Central memory CD4-positive, alpha-beta T cell (primary cell): ENCODE measurements at places on chromosomes 4 and X.

DNA sequence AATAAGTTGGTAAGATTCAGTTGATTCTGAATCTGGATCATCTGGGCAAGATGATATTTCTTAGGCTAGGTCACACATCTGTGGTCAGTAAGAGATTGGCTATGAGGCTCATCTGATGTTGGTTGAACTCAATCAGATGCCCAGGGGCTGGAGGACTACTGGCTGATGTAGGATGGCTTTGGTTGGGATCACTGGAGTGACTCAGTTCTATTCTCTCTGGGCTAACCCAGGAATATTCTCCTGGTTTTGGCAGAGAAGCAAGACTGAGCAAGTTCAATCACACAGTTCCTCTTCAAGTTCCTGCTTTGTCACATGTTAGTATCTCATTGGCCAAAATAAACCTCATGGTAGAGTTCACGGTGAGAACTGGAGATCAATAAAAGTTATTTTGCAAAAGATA is 902.3 kb upstream of the SLIT2 start:
- no peak for DNase-seq

DNA sequence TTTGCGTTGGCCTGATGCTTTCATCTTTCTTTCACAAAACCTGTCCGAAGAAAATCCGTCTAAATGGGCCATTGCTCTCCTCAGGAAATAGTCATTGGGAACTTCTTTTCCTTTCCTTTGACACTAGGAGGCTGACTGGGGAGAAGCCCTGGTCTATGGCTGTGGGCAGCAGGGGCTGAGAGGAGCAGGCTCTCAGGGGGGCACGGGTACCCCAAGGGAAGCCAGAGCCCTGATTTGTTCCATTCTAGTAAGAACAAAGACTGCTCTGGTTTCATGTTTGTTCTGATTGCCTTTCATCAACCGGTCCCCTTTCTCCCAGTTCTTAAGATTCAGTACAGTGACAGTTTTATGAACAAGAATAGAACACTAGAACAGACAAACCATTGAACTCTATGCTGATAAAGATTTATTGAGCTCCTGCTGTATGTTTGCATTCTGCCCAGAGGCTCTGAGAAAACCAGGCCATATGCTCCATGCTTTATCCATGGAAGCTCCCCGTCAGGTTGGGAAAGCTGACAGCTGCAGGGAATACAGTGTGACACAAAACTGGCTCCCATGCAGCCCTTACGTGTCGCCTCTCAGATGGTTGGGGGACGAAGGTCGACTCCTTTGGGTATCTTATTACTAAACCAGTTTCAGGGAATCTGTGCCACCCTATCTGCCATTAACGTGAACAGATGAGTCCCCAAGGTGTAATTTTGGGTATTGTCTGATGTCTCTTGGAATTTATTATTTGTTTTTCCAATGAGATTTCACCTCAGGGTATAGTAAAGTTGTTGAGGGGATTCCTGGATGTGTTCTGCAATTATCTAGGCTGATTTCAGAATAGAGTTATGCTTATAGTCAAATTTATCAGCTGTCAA is 72.4 kb upstream of the MSANTD1 start:
- no peak for DNase-seq

DNA sequence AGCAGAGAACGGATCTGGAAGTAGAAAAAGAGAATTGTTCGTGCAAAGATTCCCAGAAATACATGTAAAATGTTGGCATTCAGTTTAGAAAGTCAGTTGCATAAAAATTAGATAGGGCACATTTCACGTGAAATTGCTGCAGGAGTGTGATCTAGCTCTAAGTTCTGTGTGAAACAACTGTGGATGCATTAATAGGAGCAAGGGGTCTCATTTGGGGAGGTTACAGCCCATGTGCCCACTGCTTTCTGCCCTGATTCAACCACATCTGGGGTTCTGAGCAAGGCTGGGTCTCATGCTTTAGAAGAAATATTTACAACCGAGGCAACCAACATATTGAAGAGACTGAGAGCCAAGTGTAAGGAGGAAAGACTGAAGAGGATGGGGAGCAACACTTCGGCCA is 639.0 kb downstream of the BCOR start:
- DNase-seq: no peak

DNA sequence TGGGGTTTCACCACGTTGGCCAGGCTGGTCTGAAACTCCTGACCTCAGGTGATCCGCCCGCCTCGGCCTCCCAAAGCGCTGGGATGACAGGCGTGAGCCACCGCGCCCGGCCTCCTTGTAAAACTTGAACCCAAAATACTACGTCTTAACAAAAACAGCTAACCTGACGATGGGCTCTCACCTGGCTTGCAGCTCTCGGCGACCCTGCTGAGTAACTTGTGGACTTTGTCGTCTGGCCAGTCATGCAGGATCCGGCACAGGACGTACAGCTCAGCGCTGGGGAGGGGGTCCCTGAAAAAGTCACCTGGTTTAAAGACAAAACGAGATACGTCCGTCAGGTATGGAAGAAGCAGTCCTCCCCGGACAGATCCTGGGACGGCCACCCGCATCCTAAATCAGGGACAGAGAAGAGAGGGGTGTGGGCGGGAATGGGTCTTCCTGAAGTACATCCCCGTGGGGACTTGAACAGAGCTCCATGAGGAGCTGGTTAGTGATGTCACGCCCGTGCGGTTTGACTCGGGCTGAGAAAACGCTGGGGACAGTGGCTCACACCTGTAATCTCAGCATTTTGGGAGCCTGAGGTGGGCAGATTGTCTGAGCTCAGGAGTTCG is 20.7 kb upstream of the SLC25A6 start:
- no peak for DNase-seq

DNA sequence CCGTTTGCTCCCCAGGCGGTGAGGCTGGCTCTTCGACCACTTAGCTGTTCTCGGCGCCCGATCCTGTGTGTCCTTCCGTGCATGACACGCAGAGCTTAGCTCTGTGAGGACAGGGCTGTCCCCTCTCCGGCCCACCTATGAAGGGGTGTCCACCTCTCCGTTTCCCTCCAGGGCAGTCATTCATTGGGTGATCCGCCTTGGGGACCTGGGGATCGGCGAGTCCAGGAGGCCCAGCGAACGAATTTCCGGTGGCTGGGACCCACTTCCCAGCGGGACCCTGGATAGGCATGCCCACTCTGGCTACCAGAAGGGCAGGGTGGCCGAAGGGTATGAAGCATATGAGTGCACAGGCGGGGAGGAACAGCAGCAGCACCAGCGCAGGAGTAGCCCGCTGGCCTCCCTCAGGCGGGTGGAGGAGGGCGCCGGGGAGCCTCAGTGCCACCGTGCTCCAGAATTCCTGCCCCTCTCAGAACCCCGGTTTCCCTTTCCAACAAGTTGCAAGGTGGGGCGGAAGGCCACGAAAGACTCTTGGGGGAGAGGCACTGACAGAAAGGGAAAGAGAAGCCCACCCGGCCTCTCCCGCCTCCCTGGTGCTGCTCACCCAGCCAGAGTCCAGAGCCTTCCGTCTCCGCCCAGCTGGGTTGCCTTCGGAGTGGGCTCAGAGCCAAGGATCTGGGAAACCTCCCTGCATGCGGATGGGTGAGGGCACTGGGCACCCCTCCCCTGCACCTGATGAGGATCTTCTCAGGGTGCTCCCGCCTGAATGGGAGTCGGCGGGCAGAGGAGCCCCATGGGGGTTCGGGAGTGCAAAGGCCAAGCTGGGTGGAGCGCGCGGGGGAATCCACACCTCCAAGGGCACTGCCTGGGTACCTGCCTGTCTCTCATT is 8.6 kb downstream of the HMX1 start:
- DNase-seq: no peak

DNA sequence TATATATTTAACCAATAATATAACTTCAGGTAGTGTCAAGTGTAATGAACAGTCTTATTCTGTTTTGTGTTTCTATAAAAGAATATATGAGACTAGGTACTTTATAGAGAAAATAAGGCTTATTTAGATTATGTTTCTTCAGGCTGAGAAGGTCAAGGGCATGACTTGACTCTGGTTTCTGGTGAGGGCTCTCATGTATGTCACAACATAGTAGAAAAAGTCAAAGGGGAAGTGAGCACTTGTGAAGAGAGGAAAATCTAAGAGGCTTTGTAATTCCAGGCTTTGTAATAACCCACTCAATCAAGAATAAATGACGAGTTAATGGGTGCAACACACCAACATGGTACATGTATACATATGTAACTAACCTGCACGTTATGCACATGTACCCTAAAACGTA is 27.6 kb downstream of the PRR32 start:
- no peak for DNase-seq

- no peak for DNase-seq
Measured at GRCh38 chr4:132593717-132594400, 555.2 kb upstream of the PCDH10 start.

- no peak for DNase-seq
Measured at GRCh38 chr4:53004497-53005148, 142.5 kb downstream of the RASL11B start.

GRCh38 chr4:89703829-89704590 is 133.0 kb downstream of the SNCA start:
- no peak for DNase-seq

DNA sequence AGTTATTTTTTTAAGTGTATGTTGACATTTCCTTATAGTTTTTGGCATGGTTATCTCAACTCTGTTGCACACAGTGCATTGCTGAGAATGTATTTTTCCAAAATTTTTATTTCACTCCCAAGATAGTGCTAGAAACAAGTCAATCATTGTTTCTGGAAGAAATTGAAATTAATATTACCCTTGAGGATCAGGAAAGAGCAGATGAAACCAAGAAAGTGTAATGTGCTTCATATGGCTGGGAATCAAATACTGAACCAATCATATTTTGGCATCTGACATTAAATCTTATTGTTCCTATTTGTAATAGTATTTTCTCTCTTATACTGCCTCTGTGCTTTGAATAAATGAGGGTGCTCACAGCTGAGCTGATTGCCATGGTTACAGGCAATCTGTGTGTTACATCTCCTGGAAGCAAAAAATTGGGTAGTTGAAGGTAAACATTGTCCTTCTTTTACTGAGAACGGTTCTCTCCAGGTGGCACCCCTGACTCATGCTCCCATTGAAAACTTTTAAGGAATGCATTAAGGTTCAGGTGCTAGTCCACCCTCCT is 358.2 kb upstream of the NR3C2 start:
- DNase-seq: no peak

GRCh38 chrX:135112096-135112729 is 8.1 kb downstream of the ETDB start:
- peak; percentile 19 for DNase-seq

DNA sequence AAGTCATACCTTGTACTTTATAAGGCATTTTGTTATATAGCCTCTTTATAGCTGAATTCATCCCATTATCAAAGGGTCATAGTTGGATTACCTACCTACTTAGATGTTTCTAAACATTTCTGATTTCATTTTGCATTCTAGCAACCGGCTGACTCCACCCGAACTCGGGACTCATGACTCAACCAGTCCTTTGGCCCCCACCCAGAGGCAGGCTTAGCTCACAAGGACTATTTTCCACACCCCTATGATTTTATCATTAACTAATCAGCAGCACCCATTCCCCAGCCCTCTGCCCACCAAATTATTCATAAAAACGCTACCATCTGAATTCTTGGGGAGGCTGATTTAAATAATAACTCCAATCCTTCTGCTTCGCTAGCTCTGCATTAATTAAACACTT is 79.9 kb upstream of the EGFL6 start:
- no peak for DNase-seq

GRCh38 chrX:109448282-109448938 is 33.5 kb downstream of the GUCY2F start:
- no peak for DNase-seq

GRCh38 chr4:107044170-107044569 is 8.1 kb upstream of the DKK2 start:
- DNase-seq: no peak

DNA sequence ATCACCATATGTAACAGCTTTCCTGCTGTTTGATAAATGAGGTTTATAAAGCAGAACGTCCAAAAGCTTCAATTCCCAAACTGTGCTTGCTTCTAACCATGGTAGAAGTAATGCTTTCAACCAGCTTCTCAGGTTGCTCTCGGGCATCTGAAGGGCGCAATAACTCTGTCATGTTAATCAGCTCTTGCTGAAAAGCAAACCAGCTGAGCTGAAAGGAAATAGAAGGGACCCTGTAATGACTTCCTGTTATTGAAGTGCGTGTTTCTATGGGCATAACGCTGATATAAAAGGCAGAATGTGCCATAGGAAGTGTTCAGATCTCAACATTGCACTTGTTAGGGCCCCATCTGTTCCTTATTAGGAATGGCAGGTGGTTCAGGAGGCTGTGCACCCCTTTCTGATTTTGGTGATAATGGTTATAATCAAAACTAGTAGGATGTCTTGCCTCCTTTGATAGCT is 21.2 kb downstream of the HERC3 start:
- DNase-seq: peak; percentile 85

DNA sequence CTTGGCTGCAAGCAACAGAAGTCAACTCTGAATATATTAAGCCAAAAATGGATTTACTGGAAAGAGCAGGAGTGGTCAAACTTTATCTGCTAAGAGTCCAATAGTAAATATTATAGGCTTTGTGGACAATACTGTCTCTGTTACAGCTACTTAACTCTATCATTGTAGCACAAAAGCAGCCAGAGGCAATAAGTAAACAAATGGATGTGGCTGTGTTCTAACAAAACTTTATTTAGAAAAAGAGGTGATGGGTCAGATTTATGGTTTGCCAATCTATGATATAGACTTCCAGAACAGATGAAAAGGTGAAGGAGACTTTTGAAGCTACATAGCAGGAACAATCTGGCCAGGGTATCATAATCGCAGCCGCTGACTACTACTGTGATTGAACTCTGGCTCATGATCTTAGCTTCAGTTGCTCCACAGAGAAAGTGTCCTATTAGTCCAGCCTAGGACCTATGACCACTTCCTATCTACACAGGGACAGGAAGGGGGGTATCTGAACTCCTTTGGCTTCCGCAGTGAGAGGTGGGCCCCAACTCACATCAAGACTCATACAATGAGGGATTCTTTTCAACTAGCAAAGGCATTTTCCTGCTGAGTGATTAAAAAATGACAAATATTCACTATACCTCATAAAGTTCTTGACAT is 154.9 kb downstream of the ATG4A start:
- DNase-seq: no peak

GRCh38 chr4:67087897-67088296 is 457.4 kb downstream of the CENPC start:
- no peak for DNase-seq

GRCh38 chr4:6767748-6768538 is 14.6 kb upstream of the KIAA0232 start:
- no peak for DNase-seq

DNA sequence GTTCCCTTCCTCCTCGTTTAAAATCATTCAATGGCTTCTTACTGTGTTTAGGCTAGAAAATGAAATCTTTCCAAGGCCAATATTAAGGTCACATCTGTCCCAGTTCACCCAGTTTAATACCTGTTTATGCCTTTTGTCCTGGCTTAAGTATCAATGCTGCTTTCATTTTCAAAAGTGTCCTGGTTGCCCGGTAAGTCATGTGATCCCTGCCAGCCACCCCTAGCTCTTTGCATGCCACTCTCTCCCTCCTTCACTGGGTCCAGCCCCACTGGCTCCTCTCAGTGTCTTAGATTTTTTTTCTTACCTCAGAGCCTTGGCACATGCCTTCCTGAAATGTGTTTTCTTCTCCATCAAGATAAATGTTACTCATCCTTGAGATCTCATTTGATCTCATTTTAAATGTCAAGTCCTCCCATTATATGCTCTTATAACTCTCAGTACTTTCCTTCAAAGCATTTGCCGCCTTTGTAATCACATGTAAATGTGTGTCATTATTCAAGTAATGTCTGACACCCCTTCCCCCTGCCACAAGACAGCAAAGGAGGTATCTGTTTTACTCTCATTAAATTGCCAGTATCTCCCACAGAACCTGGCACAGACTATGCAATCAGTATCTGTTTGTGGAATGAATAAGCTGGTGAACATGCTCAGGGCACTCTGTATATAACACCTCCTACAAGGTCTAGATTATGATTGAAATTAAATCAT is 472.5 kb upstream of the RPS6KA3 start:
- no peak for DNase-seq

GRCh38 chr4:88698519-88698918 is 890 bp upstream of the NAP1L5 start:
- no peak for DNase-seq
